ENCODE measurements at places on chromosomes 13 and 19. TPM values are rescaled to one million over a fixed set of nuclear protein-coding genes. Genes with fewer than 3 reads are reported as not detected.
A peak's percentile ranks its signal among the peaks of the same experiment; 100 is the strongest.

ZNF546 gene
- polyA plus RNA-seq = 8.3 TPM

SLC7A10 gene
- polyA plus RNA-seq = 0.52 TPM

DNA sequence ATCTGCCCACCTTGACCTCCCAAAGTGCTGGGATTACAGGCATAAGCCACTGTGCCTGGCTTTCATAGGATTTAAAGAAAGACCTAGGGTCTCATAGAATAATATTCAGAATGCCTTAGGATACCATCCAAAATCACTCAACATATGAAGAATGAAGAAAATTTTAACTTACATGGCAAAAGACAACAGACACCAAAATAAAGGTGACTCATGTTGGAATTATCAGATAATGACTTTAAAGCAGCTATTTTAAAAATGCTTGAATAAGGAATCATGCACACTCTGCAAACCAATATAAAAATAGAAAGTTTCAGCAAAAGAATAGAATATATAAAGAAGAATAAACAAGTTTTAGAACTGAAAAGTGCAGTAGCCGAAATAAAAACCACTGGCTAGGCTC is 29.3 kb downstream of the ZNF566 start:
- no peak for DNase-seq

DNA sequence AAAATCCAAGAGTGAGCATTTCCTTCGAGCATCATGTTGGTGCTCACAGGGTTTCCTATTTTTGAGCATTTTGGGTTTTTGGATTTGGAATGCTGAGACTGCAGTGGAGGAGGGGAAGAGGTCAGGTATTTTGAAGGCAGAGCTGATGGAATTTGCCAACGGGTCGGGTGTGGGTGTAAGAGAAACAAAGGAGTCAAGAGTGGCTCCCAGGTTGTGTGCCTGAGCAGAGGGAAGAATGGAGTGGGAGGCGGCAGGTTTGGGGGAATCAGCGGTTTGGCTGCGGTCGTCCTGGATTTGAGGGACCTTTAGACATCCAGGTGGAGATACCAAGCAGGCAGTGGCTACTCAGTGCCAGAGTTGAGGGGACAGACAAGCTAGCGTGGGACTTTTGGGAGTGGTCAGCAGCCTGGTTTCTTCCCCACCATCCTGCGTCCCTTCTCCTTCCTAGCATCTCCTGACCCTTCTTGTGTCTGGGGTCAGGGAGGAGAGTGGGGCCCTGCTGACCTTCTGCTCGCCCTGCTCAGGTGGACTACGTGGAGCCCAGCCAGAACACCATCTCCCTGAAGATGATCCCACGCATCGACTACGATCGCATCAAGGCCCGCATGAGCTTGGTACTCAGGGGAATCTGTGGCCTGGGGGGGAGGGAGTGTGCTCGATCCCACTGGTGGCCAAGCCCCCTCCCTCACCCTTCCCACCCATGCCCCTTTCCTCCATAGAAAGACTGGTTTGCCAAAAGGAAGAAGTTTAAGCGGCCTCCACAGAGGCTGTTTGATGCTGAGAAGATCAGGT is 14.5 kb upstream of the TIMM50 start:
- no peak for DNase-seq

DNA sequence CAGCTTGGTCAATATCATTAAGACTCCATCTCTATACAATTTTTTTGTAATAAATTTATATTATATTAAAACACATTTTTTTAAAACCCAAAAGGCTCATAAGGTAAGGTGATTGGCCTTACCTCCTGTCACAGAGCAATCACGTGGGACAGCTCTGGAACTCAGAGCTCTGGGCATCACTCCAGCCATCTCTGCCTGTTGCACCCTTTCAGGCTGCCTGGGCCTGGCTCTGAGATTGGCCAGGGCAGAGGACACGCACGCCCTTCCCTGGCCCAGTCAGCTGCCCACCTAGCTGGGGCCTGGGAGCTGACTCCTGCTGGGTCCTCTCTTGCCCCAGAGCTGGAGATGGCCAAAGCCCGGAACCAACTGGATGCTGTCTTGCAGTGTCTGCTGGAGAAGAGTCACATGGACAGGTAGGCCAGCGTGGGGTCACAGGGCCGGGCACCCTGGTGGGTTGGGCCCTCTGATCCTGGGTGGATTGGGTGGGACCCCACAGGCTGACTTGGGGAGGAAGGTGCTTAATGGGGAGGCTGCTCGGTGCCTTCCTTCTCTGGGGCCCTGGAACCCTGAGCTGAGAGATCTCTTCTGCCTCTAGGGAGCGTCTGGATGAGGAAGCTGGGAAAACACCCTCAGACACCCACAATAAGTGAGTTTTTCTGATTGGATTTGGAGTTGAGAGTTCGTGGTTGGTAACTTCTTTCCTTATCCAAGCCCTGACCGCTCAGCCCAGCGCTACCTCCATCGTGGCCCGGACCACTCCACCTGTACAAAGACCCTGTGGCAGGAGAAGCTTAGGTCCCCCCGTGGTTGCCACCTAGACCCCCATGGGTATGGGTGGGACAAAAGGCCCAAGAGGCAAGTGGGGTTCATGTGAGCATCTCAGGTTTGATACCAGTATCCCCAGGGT is 3.7 kb downstream of the LIN37 start:
- no peak for DNase-seq

GRCh38 chr19:38588041-38588440 is 29.7 kb downstream of the MAP4K1 start:
- DNase-seq = no peak

DNA sequence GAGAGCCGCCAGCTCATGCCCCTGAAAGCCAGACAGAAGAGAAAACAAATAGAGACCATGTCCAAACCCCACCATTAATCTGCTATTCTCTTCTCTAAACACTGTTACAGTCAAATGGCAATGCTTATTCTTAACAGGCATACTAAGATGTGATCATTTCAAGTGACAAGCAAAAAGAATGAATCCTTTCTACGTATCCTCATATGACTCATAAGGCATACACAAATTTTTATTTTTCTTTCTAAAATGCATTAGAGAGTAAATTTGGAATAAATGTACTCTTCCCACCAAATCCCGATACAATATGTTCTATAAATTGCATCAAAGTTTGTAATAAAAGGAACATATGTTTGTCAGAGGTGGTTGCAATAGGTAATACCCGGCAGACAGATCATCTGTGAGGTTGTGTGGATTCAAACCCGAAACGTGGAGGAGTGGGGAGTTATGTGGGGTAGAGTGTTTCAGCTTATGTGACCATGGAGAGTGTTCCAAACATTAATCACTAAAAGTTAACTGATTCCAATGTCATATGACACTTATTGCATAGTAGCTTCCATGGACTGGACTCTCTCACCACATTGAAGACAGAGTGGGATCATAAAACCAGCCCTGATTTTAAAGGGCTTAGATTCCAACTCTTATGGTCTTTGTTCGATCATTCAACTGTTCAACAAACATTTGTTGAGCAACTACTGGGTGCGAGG is 213.1 kb downstream of the DCLK1 start:
- DNase-seq = no peak

DNA sequence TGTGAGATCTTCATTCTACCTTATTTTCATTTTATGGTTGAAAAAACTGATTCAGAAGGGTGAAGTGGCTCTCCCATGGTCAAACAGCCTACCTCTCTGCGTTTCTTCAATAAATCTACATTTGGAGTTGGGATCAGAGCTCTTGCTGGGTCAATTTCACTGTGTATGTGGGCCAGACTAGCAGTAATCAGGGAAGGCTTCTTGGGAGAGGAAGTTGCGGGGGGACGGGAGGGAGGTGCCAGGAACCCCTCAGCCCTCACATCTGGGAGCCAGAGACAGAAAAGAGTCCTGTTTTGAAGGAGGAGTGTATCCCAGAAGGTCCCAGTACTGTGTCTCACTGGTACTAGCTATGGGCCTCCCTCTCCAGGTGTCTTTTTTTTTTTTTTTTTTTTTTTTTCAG is 934 bp downstream of the KXD1 start:
- no peak for DNase-seq

CARS2 gene
- 66.5 TPM for polyA plus RNA-seq

DNA sequence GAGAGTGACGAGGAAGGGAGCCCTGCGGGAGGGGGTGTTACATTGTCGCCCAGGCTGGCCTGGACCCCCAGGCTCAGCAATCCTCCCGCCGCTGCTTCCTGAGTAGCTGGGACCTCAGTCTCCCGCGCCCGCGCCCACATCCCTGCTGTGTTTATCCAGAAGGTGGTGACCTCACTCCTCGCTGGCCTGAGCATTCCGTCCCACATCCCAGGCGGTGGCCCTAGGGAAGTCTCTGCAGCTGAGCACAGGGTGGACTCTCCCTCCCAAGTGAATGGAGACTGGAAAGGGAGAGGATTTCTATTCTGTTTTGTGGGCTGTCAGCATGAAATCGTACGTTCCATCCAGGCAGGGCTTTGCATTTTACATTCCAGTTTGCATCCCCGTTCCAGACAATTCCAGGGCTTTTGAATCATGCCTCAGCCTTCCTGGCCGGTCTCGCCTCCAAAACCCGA is 401 bp upstream of the ZNF765 start:
- DNase-seq = peak; percentile 45

DNA sequence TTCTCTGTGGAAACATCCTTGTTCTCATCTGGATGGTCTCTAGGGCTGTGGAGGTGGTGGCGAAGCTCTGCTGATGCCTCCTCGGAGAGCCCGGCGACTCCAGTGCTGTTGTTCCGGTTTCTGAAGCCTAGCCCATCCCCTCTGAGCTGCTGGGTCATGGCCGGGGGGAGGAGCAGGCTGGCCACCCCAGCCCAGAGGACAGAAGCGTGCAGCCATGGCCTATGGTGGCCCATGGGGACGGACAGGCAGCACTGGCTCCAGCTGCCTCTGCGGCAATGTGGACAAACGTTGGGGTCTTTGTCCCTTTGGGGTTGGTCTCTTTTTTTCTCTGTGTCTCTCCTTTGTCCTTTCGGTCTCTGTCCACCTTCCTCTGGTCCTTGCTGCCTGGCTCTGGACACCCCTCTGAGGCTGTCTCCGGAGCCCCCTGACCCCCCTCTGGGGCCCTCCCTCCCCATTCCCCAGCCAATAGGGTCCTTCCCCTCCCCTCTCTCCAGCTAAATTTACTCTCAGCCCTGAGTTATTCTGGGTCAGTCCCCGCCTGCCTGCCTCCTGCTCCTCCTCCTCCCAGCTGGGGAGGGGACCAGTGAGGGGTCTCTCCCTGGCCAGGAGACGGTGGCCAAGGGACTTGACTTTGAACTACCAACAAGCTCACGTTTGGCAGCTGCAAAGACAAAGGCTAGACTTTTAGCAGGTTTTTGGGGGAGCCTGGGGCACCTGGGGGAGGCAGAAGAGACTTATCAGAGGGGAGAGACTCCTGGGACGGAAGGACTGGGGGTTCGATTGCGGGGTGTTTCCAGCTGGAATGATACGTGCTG is at the start of gene HRC:
HRC (minus strand) TSS at position 392 of the 815 bp plus-strand sequence; CDS start at position 233, 159 bp downstream.
- peak; percentile 76 for DNase-seq

DNA sequence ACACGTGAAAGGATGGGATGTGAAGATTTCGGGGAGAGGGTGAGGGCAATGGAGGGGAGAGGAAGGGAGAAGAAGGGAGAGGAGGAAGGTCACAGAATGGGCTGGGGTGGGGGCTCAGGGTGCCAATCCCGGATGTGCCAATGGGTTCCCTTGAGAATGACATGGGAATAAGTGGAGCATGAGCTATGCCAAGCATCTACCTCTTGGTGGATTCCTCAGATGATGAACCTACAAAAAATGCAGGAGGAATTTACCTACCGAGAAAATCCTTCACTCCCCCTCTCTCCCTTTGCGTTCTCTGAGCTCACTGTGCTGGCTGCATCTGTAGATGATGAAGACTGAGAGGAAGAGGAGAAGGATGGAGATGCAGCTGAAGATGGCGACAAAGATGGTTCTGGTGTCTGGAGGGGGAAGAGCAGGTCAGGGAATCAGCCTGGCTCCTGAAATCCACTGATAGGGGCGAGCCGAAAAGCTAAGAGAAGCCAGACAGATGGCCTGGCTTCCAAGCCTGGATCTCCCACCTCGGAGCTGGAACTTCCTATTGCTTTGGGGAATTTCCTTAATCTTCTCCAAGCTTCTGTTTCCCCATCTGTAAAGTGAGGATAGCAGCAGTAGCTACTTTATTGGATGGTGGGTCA is 21.6 kb downstream of the VSTM1 start:
- no peak for DNase-seq

UGGT2 gene
- polyA plus RNA-seq = 48.7 TPM

DNA sequence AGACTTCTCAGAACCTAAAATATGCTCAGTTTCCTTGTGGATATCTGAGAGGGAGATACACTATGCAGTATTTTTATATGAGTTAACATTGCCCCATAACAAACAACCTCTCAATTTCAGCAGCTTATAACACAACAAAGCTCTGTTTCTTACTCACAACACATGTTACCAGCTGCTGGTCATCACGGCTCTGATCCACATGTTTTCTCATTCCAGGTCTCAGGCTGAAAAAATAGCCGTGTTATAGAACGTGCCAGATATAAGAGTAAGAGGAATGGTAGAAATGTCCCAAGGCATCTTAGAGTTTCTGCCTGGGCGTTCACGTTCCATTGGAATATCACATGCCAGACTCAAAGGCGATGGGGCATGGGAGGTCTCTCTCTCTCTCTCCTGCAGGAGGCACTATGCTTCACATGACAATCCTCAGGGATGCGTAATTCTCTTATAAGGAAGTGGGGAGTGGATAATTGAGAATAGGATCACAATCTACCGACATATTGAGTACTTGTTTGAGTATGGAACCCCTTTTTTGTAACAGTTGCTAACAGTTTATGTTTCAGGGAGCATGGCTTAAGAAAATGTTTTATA is 246.6 kb downstream of the NHLRC3 start:
- DNase-seq = no peak

GRCh38 chr19:55223291-55224037 is 5.1 kb downstream of the TMEM86B start:
- DNase-seq = no peak

DNA sequence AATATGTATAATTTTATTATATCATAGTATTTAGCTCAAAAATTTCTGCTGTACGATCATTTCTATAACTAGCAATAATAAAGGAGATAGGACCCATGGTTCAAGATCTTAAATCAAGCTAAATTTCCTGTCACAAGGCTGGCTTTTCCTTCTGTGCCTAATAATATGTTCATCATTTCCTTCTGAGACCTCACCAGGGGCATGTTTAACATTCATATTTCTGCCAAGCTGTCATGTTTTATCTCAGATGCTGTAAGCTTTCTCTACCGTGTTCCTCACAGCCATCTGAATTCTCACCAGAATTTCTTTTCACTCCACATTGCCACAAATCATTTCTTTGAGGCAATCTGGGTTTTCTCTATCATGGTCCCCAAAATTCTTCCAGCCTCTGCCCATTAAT is 482.3 kb upstream of the SGCG start:
- DNase-seq = no peak

NKPD1 gene
- polyA plus RNA-seq = 0.19 TPM

DNA sequence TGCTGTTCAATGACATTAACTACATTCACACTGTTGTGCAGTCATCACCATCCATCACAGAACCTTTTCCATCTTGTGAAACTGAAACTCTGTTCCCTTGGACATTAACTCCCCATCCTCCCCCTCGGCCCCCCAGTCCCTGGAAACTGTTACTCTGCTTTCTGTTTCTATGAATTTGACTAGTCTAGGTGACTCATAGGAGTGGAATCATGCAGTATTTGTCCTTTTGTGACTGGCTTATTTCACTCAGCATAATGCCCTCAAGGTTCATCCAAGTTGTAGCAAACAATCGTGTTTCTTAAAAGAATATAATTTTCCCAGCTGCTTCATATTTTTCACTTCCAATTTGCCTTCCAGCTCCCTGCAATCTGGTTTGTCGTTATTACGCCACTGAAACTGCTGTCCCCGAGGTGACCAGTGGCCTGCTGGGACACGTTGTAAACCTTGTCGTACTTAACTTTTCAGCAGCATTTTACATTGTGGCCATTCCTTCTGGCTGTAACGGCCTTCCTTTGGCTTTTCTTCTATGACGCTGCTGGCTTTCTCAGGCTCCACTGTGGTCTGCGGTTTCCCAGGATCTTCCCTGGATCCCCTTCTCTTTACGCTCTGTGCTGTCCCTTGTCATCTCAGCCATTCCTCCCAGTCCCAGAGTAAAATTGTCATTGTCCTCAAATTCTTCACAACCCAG is 74.0 kb downstream of the DHRS12 start:
- peak; percentile 24 for DNase-seq

Measured in renal pelvis (tissue), 12 donors.